ENCODE measurements at places on chromosomes 7 and 10.

DNA sequence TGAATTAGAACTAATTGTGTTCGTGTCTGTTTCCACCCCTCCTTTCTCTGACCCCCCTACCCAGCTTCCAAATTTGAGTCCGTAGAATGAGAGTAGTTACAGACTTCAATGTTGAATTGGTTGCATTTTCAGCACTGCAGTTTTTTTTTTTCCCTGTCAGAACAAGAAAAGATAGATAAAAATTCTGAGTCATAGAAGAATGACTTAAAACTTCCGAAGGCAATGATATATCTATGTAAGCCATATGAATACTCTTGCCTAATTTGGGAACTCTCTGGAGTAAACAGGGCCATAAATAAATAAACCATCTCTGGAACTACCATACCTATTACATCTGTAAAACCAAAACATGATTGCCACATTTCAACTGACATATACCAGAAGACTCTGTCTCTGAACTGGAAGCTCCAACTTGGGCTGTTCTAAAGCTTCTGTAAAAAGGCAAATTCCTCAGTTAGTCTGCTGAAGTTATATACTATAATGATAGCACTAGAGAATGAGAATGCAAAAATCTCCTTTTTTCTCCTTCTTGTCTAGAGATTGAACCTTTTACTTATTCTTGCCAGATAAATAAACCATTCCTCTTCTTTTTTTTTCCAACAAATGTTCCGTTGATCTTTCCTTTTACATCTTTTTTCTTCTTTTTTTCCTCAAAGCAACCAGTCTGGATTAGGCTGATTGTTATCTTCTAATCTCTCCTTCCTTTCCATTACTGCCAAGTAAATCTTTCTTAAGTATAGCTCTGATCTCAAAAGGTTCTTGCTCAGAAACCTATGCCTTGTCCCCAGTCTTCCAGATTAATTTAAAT, 23.5 kb downstream of the VCL start:
- no peak for DNase-seq

DNA sequence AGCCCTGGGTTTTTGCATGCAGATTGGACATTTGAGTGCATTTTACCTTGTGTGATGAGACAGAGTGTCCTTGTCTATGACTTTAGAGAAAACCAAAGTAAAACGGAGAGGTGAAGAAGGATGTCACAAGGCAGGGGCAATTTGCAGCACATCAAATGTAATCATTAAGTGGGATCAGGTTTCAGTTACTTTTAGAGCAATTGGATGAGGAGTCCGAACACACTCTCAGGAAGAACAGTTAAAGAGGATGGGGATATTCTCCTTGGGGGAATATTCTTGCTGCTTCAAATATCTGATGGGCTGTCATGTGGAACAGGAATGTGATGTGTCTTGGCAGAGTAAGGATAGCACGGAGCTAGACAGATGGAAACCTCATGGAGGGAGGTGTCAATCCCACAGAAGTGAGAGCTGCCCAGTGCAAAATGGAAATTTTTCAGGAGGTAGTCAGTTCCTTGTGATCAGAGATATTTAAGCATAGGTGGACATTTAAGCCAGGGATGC, 757 bp downstream of the RAB19 start:
- no peak for DNase-seq

DNA sequence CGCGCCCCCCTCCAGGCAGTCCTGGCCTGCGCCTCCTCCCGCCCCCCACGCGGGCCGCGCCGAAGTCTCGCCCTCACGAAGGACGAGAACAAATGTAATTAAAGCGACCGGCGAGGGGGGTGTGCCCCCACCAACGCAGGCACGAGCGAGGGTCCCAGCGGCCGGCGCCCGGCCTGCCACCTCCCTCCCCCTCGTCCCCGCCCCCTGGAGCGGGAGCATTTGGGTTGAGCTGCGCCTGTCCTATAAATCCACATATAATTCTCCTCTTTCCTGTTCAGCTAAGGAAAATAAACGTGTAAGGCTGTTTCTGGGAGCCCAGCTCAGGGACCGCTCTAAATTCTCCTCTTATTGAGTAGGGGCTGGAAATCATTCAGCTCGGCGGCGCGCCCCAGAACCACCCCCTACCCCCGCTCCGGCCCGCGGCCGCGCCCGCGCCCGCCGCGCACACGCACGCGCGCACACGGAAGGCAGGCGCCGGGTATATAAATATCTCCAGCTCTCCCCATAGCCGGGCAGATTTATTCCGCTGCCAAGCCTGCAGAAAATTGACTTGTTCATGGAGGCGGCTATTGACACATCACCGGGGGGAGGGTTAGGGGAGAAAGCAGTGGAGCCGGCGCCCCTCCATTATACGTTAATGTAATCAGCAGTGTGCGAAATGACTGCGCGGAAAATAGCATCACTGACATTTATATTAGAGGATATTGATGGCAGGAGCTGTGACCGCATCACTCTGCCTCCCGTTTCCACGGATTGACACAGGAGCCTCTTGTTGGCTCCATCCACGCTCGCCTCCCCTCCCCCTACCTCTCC, 61.6 kb upstream of the BTRC start:
- DNase-seq: no peak

DNA sequence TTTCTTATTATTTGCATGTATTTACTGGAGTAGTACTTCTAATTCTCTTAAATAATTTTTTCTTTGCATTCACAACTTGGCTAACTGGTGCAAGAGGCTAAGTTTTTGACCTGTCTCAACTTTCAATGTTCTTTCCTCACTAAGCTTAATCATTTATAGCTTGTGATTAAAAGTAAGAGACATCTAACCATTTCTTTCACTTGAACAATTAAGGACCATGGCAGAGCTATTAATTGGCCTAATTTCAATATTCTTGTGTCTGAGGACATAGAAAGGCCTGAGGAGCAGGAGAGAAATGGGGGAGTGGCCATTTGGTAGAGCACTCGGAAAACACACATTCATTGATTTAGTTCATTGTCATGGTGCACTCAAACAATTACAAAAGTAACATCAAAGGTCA, 141.4 kb upstream of the TMEM196 start:
- DNase-seq: no peak

DNA sequence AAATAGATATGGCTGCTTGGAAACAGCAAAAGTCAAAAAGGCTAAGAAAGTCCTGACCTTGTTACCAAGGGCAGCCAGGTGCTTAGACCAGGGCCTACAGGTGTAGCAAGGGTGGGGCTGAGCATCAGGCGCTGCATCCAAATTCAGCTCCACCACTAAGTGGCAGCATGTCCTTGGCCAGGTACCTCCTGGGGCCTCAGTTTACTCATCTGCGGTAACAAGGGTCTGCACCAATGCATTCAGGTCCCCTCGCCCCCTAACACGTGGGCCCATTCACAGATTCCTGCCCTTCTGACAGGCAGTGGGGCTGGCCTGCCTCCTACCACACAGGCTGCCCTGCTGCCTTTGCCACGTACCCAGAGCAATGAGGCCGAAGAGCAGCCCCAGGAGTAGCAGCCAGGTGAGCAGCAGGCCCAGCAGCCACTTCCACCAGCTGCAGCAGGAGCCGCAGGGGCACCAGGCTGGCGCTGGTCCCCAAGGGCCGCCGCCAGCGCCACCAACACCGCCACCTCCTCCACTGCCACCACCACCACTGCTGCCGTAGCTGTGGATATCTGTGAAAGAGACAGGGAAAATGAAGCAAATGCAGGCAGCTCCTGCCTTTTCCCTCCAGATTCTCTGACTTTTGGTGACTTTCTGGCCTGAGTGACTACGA, 28.9 kb downstream of the COL17A1 start:
- no peak for DNase-seq

DNA sequence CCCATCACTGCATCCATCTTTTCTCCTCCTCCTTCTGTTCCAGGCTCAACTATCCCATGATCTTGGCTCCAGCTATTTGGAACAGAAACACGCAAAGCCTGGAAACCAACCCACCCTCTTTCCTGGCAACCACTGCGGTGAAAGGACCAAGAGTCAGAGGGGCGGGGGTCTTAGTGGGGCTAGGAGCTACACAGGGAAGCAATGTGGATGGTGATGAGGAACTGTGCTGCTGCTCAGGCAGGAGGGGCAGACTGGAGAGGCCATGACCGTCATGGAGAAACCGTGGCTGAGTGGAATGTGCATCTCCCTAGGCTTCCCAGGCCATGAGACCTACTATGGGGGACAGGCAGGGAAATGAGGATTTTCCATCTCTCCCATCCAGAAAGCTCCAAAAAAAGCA, 25.6 kb downstream of the PLAC9 start:
- no peak for DNase-seq

GRCh38 chr10:29530112-29530976, 104.4 kb downstream of the SVIL start:
- no peak for DNase-seq

DNA sequence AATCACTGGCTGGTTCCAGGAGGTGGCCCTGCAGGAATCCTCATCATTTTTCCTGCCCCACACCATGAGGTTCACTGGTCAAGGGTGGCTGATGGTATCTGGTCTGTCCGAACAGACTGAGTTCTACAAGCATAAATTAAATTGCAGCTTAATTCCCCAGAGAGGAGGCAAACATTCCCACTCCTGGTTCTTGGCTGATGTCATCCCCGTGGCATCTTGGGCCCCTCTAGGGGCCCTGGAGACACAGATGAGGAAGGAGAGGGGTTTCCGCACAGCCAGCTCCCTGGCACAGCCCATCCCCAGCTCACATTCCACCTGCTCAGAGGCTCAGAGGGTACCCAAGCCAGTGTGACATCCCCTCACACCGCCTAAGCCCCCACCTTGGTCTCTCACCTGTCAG, 5.3 kb upstream of the KLRG2 start:
- no peak for DNase-seq
